ENCODE measurements at places on chromosomes 13 and 19. TPM values are rescaled to one million over a fixed set of nuclear protein-coding genes. Genes with fewer than 3 reads are reported as not detected.

The DPF1 gene
- 1.3 TPM for total RNA-seq

The CACNG8 gene
- total RNA-seq: 0.33 TPM

The C2CD4C gene
- 1.1 TPM for total RNA-seq

The SCGB2B2 gene
- 0.75 TPM for total RNA-seq

GRCh38 chr13:44801990-44802389, 187.3 kb downstream of the NUFIP1 start:
- DNase-seq: peak; percentile 60
- H3K4me3 ChIP-seq: no peak overlapping the region
- no peaks in the 10 kb centered on the region for H3K27me3 ChIP-seq
- no peak overlapping the region for H3K27ac ChIP-seq

DNA sequence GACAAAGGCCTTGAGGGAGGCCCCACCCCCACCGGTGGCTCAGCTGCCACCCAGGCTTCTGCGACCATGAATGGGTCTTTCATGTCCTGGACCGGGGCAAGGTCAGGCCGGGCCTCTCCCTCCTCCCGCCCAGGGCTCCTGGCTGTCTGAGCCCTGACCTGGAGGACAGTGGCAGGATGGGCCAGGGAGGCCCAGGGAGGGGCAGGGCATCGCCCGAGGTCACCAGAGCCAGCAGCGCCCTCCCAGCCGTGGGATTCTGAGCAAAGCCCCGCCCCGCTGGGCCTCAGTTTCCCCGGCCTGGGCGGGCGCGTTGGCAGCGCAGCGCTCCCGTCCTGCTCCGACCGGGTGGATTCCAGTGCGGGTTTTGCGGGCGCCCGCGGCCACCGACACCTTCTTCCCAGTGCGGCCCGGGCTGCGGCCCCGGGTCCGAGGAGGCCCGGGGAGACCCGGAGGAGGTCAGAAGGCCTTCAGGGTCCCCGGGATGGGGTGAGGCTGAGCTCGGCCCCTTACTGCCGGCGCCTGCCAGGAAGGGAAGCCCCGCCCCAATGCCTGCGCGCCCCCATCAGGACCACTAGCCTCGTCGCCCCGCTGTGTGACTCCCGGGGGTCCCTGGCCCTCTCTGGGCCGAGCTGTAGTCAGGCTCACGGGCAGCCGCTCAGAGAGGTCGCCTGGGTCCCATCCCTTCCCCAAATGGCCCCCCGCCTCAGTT, 24.6 kb upstream of the SEMA6B start:
- no peaks in the 10 kb centered on the region for H3K36me3 ChIP-seq
- no peak overlapping the region for H3K4me3 ChIP-seq
- no peak overlapping the region for H3K27ac ChIP-seq
- no peaks in the 10 kb centered on the region for H3K4me1 ChIP-seq
- DNase-seq: no peak
- H3K27me3 ChIP-seq: peaks cover 2% of the 10 kb centered on the region

DNA sequence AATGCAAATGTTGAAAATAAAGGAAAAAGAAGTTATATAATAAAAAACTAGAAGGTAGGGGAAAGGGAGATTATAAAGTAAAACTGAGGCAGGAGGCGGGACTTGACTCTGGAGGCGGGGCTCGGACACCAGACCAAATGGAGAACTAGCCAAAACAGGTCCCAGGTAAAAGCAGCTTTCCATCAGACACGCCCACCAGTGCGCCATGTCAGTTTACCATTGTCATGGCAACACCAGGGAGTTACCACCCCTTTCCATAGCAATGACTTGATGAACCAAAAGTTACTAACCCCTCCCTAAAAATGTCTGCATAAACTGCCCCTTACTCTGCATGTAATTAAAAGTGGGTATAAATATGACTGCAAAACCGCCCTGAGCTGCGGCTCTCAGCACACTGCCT, 70.9 kb downstream of the PEPD start:
- H3K36me3 ChIP-seq: no peaks in the 10 kb centered on the region
- DNase-seq: peak; percentile 31
- no peaks in the 10 kb centered on the region for H3K27me3 ChIP-seq
- H3K4me3 ChIP-seq: no peak overlapping the region

DNA sequence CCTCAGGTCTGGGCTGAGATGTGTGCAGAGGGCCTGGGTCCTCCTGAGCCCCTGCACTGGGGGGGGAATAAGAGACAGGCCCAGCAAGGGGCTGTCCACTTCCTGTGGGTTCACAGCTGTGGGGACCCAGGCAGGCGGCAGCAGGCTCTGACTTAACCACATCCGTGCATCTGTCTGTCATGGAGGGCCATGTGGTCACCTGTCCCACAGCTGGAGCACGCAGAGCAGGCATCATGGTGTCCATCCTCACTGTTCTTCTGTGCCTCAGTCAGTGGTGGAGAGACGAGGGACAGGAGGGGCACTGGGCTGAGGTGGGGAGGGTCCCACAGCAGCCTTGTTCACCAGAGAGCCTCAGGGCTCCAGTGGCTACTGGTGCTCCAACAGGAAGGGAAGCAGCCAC, 16.3 kb upstream of the KIR3DL3 start:
- no peaks in the 10 kb centered on the region for H3K36me3 ChIP-seq
- no peak overlapping the region for H3K4me3 ChIP-seq
- no peaks in the 10 kb centered on the region for H3K4me1 ChIP-seq
- H3K27ac ChIP-seq: no peak overlapping the region
- H3K27me3 ChIP-seq: no peaks in the 10 kb centered on the region
